Stimulated activated CD4-positive, alpha-beta T cell treated with anti-CD3 and anti-CD28 coated beads, Interleukin-4, amount 100 ng/mL, for 1 hour (primary cell): ENCODE measurements at places on chromosomes 16 and 17.

- DNase-seq: no peak
These were observed 221.2 kb downstream of the PRKCA start for GRCh38 chr17:66523378-66524200.

DNA sequence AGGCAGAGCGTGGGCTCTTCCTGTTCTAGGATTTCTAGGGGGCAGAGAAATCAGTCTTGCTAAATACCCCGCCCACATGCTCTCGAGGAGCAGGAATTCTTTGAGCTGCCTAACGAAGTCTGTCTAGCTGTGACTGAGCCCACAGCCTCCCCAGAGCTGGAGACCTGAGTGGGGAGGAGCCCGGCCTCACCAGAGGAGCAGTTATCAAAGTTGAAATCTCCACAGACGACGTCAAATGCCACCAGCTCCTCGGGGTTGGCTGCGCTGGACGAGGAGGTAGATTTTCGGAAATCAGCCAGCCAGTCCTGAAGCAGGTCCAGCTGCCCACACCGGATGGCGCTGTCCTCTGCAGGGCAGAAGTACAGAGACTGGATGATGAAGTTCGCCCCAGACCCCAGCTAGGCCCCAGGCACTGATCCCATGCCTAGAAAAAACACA lies 53.8 kb downstream of the PRMT7 start:
- no peak for DNase-seq

- DNase-seq: no peak
These were observed 1.8 kb downstream of the CCDC78 start for GRCh38 chr16:724188-725040.

- DNase-seq: no peak
These were observed 10.3 kb upstream of the TVP23A start for GRCh38 chr16:10828851-10829366.

DNA sequence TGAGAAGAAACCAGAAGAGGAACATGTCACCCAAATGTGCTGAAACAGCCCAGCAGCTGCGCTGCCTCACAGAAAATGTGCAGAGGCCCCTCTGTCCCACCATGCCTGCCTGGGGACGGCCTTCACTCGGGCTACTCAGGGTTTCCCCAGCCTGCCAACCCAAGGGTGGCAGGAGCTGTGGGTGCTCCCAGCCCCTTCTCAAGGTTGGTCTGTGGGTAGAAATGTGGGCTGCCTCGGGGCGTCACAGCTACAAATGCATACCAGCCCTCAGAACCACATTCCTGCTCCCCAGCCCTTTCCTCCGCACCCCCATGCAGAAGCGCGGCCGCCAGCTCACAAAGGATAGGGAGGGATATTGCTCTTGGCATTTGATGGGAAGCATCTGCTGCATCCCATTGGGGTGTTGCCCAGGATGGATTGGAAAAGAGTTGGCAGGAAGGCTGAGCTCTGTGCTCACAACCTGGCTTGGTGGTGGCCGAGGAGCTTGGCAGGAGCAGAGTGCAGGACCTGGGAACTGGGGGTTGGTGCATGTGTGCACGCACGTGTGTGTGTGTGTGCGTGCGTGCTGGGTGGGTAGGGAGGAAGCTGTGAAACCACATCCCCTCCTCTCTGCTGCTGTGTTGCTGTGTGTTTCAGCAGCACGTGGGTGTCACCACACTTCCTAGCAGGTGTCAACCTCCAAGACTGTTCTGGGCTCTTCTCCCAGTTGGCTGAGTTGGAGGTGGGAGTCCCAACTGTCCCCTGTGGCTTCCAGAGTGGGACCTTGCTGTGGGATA lies 304.4 kb downstream of the SEC14L1 start:
- DNase-seq: peak; percentile 79

DNA sequence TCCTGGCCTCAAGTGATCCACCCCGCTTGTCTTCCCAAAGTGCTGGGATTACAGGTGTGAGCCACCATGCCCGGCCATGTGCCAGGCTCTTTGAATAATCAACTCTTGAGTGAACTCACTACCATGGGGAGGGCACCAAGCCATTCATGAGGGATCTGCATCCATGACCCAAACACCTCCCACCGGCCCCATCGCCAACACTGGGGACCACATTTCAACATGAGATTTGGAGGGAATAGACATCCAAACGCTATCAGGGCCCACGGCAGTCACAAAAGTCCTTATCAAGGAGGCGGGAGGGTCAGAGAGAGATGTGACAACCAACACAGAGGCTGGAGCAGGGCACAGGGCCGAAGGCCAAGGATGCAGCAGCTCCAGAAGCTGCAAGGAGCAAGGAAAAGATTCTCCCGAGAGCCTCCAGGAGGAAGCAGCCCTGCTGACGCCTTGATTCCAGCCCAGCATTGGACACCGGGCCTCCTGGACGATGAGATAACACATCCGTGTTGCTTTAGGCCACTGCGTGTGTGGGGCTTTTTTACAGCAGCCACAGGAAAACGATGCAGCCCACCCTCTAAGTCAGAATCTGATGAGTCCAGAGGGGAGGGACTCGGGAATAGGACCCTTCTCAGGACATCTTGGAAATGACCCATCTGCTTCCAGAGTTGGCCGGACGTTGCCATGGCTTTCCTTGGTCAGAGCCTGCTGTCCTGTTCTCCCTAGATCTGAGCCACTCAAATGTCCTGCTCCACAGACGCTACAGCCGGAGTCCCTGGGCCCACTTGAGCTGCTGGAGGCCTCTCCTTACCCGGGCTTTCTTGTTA lies 47.3 kb upstream of the CMIP start:
- DNase-seq: no peak

GRCh38 chr16:87098361-87098760 lies 218.8 kb downstream of the C16orf95 start:
- DNase-seq: no peak

DNA sequence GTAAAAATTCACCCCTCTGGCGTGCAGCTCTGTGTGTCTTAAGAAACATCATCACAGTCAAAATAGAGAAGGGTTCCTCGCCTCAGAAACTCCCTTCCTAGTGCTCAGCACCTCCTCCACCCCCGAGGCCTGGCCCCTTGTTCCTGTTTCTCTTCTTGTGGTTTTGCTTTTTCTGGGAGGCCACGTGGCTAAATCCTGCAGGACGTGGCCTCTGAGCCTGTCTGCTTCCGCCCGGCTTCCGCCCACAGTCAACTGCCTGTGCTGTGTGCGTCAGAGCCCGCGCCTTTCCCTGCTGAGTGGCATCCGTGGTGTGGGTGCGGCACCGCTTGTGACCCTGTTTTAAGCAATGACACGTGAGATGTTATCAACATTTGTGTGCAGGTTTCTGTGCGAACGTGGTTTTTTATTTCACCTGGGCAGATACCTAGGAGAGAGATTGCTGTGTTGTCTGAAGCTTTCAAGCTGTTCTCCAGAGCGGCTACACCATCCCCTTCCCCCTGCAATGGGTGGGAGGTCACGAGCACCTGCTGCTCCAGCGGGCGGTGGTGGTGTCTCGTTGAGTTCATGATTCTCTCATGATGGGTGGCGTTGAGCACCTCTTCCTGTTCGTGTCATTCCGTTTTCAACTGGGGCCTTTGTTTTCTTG lies 21.7 kb downstream of the ACSF3 start:
- peak; percentile 78 for DNase-seq

DNA sequence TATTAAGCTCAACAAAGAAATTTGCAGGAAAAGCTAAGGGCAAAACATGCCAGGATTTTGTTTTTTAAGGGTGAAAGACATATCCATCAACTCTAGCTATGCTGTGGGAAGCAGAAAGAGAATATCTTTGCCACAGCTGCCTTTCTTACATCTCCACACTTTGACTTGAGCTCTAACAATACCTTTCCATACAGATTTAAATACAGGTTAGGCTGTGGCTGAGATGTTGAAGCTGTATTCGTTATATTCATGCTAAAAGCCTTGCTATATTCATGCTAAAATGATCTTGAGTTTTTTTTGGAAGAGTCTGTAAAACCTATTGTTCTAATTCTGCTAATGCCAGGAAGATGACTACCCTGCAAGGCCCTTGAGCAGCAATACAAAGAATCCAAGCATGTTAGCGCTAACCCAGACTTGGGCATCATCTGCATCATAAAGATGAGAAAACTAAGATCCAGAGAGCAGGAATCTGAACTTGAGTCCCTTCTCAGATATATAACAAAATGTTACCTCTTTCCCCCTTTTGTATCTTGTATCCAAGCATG lies 204.8 kb upstream of the C17orf78 start:
- no peak for DNase-seq

GRCh38 chr16:23615805-23616204 lies 19.7 kb upstream of the NDUFAB1 start:
- no peak for DNase-seq

DNA sequence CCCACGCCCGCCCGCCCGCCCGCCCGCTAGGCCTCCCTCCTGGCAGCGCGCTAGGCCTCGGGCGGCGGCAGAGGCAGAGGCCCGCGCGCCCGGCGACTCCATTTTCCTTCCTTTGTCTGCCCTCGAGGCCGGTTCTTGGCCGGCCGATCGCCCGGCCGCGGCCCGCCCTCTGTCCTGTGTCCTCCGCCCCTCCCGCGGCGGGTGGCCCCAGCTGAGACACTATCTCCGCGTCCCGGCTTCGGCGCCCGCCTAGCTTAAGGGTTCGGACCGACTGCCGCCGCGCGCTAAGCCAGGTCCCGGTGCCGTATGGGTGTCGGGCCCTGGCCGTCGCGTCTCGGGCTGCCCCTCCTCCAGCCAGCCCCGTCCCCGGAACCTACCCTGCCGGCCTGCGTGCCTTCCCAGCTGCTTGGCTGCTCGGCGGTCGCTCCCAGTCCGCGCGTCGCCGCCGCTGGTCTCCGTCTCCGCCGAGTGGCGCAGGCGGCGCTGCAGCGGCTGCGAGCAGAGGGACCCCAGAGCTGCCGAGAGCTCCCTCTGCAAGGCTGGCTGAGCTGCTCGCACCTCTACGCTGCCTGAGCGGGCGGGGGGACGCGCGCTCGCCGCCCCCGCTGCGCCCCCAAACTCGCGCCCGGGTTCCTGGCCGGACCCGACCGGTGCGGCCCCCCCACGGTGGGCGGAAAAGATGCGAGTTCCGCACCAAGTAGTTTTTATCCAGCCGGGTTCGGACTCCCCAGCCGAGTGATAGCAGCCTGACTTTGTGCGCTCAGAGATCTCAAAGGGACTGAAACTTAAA lies 787 bp downstream of the CTCF start:
- DNase-seq: peak; percentile 56

- DNase-seq: no peak
These were observed 11.3 kb upstream of the RASD1 start for GRCh38 chr17:17507465-17508011.

- DNase-seq: no peak
These were observed at the start of gene CNTNAP1 for GRCh38 chr17:42681976-42682721. TSS of gene CNTNAP1 (plus strand) at chr17:42682531. CDS start at chr17:42682830, 299 bp downstream.

DNA sequence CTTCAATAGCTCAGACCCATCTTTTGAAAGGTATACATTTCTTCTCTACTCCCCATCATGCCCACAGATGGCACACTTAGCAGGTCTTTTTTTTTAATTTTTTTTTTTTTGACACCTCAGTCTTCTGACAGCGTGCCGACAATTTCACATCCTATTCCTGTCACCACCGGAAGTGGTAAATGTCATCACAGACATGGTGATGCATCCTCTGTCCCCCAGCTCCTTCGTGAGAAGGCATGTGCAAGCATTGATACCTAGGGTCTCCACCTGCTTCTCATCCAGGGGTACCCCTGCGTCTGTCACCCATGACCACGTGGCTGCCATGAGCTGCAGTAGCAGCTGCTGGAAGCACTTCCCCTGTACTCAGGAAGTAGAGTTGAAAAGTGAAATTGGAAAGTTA lies 35.6 kb downstream of the ELAC2 start:
- no peak for DNase-seq

GRCh38 chr17:67074781-67075180 lies 30.4 kb downstream of the CACNG1 start:
- no peak for DNase-seq

GRCh38 chr17:7654832-7655540 lies 4.3 kb downstream of the ATP1B2 start:
- DNase-seq: no peak
